Fibroblast of skin of abdomen (primary cell): ENCODE measurements at places on chromosomes 3 and 15.

DNA sequence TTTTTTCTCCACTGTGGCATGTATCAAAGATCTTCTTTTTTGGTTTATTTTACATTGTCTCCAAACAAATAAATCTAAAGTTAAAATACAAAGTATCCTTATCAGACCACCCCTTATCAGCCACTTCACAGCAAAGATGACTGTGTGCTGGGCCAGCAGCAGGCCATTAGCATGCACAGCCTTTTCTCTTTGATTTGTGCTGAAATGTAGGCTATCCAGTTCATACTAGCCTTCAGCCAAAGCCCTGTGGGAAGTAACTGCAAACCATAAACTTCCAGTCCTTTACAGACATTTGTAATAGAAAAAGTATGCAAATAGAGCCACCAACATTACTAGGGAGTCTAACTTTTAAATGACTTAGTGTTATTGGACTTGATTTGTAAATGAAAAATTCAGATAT, 816.3 kb downstream of the FHIT start:
- DNase-seq, result peak; percentile 33

DNA sequence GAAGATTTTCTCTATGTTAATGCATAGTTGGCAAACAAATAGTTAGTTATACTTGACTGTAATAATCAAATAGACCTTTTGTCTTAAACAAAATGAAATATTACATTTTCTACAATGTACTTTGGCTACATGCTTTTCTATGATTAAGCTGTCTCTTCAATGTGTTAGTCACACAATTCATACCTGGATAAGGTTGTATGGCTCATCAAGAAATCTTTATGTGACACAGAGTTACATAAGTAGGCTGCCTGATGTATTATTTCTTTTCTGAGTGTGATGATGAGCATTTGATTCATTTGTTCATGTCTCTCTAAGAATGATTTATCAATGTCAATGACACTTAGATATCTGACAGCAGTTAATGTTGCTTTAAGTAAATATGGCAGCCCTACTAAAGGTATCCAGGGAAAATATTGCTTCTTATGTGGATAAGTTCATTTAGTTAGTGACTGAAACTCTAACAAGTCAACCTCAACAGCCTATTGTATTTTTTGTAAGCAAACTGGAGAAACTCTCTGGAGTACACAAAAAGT, 157.4 kb upstream of the SOX2 start:
- no peak for DNase-seq

GRCh38 chr15:24899367-24899766, 55.4 kb upstream of the SNRPN start:
- DNase-seq, result no peak

- DNase-seq, result no peak
Observed at GRCh38 chr3:64178419-64178818, 46.8 kb downstream of the PRICKLE2 start.

DNA sequence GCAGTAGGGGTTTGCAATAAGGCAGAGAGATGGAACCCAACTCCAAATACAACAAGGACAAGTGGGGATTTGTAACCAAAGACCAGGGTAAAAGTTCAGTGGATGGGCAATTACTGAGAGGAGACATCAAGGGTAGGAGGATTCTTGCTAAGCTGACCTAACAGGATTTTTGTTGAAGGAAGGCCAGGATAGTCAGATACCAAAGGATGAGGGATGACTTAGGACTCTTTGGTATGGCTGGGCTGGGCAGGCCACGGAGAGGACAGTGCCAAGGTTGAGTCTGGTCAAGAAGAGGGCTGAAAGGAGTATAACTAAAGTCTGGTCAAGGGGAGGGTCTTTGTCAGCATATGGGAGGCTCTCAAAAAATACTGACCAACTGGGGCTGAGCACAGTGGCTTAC, 85.3 kb upstream of the UBE2E2 start:
- no peak for DNase-seq

- no peak for DNase-seq
Observed at GRCh38 chr3:54518011-54518675, 395.8 kb downstream of the CACNA2D3 start.

- peak; percentile 80 for DNase-seq
Observed at GRCh38 chr15:88238618-88239430, 17.7 kb downstream of the NTRK3 start.

DNA sequence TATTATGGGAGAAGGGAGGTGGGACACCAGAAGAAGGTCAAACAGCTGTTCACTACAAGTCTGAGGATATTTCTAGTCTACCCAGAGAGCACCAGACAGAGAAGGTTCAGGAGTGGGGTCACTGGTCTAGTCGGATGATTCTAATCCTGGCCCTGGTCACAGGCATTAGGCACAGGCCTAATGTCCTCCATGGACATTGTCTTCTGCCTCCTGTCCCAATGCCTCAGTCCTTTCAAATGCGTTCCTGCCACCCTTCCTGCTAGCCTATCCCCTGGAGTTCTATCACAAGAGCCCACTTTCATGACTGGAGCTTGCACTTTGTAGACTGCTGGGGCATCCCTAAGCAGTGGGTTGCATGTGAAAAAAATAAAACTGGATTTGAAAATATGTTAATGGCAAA, 83.9 kb upstream of the PFN2 start:
- DNase-seq, result no peak

DNA sequence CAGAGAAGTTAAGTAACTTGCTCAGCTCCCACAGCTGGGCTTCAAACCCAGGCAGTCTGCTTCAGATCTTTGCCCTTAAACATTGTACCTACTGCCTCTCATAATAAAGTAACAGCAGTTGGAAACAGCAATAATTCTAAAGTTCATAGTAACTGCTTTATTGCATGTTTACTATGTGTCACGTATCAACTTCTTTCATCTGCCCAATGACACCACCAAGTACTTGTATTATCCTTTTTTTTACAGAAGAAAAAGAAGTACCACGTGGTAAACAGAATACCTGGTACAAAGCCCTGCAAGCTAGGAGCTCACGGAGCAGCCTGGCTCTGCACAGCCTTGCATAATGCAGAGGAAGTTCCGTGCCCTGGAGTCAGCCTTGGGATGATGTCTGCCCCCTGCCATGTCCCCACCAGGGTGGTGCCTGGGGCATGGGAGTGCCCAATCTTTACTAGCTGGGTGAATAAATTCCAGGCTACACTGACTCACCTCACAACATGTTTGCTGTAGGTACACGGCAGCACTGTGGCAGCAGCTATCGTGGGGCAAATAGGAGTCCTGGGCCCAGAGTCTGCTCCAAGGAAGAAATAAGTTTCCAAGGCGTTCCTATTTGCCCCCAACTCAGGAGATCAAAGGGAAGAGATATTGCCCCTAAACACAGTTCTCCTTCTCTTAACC, 77.2 kb downstream of the LDHAL6B start:
- no peak for DNase-seq

DNA sequence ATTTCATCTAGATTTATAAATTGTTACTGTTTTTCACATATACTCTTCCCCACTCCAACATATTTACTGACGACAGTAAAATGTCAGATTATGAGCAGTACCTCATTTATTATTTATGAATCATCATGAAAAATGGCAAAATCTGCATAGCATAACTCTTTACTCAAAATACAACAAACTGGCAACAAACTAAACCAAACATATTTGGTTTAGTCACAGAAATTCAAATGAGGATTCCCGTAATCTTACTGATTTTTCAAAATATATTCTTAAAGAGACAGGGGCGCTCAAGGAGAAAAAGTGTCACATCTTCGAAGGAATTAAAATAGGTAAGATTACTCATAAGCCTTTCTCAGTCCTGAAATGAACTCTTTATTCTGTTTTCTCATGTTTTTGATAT, 3.0 kb upstream of the GPR87 start:
- peak; percentile 64 for DNase-seq

DNA sequence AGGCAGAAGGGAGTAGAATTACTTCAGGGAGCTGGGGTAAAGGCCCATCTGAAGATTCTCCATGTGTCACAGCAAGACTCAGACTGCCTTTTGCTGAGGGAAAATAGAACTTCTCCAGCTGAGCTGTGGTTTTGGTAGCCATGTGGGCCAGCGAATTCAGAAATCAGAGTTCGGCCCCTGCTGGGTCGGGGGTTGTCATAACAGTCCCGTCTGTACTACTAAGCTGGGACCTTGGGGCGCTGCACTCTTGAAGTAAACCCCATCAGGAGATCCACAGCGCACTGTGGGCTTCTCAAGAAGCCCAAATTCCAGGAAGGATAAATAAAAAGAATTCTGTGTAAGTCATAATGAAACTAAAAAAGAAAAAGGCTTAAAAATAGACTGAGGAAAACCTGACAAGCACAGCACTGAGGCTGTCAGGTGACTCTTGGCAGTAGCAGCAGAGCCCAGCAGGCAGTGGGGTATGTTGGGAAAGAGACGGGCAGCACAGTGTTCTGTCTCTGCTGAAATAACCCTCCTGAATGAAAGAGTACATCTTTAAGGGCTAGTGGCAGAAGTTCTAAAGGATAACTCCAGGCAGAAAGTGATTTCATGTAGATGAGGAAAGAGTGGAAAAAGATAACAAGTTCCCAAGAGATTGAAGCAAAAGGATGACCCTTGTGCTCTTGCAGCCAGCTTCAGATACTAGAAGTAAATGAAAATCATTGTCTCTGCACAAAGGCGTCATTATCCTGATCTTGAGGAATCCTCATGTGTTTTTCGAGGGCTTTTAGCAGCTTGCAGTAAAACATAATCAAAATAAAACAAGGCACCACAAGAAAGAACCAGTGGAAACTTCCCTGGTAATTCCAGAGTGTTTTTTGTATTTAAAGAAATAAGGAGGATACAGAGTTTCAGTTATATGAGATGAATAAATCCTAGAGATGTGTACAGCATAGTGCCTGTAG, 74.5 kb downstream of the RAB7A start:
- DNase-seq, result no peak

- DNase-seq, result no peak
Observed at GRCh38 chr15:31997711-31998110, 32.6 kb upstream of the CHRNA7 start.

GRCh38 chr15:39592500-39592899, 11.6 kb downstream of the THBS1 start:
- DNase-seq, result peak; percentile 48

DNA sequence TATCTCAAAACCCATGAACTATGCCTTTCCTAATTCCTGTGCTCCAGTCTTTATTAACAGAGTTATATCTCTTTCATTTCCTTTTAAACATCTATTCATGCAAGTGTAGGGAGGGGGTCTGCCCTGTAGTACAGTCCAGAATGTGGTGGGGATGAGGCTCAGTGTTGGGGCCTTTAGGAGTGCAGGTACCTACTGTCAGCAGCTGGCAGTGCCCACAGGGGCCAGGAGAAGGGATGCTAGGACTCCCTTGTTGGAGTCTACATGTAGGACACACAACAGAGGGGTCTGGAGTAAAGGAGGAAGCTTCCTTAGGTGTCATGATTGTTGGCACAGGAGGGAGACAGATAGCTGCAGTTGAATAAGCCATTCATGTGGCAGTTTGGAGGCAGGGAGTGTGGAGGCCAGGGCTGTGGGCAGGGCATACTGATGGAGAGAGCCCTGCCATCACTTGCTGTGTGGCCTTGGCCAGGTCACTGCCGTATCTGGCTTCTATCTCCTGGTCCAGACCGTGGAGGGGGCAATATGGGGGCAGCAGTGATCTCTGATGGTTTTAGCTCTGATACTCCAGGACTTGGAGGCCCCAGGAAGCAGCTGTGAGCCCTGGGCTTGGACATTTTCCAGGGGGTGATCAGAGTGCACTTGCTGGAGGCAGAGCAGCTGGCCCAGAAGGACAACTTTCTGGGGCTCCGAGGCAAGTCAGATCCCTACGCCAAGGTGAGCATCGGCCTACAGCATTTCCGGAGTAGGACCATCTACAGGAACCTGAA, 29.5 kb downstream of the ESYT3 start:
- no peak for DNase-seq

DNA sequence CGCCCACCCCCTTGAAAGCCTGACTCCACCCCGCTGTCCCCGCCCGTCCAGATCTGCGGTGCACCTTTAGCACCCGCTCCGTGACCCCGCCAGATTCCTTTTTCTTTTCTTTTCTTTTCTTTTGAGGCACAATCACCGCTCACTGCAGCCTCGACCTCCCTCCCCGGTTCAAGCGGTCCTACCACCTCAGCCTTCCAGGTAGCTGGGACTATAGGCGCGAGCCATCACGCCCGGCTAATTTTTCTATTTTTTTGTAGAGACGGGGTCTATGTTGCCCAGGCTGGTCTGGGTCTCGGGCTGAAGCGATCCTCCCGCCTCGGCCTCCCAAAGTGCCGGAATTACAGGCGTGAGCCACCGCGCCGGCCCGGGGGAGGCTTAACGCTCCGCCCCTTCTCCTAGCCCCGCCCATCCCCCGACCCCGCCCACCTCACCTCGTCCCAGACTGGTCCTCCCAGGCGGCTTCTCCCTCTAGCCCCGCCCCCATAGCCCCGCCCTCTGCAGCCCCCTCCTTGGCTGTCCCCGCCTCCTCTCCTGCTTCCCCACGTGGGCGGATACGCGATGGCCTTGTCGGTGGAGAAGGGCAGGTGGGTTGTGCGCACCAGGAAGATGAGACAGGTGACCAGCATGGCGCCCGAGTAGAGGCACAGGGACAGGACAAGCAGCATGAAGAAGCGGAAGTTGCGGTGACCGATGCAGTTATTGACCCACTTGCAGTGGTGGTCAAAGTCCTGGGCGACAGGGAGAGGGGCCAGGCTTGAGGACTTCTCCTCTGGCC, 3.2 kb downstream of the ZDHHC19 start:
- DNase-seq, result no peak

- DNase-seq, result no peak
Observed at GRCh38 chr3:186520957-186521842, 23.0 kb downstream of the CRYGS start.

GRCh38 chr3:64392001-64392400, 166.7 kb upstream of the PRICKLE2 start:
- DNase-seq, result peak; percentile 36

GRCh38 chr15:31500766-31501449, 174.3 kb downstream of the KLF13 start:
- DNase-seq, result no peak

GRCh38 chr3:74722211-74722610, 107.8 kb upstream of the CNTN3 start:
- no peak for DNase-seq

GRCh38 chr3:181782306-181782954, 70.7 kb downstream of the SOX2 start:
- peak; percentile 69 for DNase-seq

DNA sequence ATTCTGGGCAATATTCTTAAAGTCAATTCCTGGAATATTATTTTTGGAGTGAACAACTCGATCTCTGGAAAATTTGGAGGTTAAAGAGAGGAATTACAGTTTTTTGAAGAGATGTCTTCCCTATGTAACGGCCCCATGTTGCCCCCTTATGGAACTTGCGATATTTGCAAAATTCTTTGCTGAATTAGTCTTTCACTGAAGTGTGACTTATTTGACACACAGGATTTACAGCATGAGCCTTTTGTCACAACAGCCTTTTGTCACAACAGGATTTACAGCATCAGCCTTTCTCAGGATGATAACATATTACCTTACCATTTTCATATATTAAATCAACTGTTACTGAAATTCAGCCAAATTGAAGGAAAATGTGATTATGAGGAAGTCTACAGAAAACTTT, 37.8 kb upstream of the SPTSSB start:
- peak; percentile 45 for DNase-seq

GRCh38 chr15:66905954-66906353, 159.4 kb upstream of the SMAD3 start:
- no peak for DNase-seq

GRCh38 chr3:128503164-128503651, 10.2 kb upstream of the GATA2 start:
- DNase-seq, result no peak

GRCh38 chr3:64895106-64895990, 207.5 kb upstream of the ADAMTS9 start:
- no peak for DNase-seq

GRCh38 chr3:131712662-131713061, 209.9 kb upstream of the MRPL3 start:
- DNase-seq, result no peak

GRCh38 chr15:75651810-75652543, 4.3 kb downstream of the SNX33 start:
- no peak for DNase-seq

GRCh38 chr3:13336592-13336991, 83.5 kb downstream of the NUP210 start:
- no peak for DNase-seq
